ENCODE measurements at places on chromosomes 7 and 10.

- no peak for DNase-seq
Observed at GRCh38 chr10:110040767-110041478, 33.1 kb downstream of the ADD3 start.

GRCh38 chr10:109966961-109967738, 40.6 kb upstream of the ADD3 start:
- DNase-seq = peak; percentile 30

GRCh38 chr10:22658745-22659410, 55.5 kb downstream of the PIP4K2A start:
- no peak for DNase-seq

- no peak for DNase-seq
Observed at GRCh38 chr10:86721232-86721631, 35.2 kb upstream of the BMPR1A start.

DNA sequence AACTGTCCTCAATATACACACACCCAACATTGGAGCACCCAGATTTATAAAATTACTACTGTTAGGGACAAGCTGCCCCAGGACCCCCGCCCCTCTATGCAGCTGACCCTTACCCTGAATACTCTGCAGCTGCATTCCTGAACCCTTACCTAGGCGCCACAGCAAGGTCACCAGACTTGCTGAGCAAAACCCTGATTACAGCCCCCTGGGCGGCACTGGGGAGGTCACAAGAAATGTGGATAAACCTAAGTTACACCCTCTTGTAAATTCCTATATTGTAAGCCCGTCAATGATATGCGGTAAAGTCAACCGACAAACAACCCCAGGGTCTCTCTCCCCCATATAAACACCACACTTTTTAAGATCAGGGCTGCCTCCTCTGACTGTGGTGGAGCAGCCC, 25.1 kb downstream of the SNX13 start:
- DNase-seq = no peak

DNA sequence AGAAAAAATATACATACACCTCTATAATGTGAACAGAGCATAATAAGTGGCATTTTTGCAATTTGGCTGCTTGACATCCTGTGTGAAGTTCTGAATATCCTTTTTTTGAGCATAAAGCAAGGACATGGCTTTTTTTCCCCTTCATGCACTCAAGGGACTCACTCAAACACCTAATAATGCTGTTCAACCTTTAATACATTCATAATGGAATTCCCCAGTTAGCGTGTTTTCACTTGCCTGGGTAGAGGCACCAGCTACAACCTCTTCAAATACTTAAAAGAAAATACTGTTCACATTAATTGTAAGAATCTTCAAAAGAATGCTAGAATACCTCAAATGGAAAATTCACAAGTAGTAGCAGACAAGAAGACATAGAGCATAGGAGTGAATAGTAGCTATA, 316.8 kb downstream of the PCDH15 start:
- no peak for DNase-seq

GRCh38 chr10:116470071-116470470, 42.4 kb downstream of the PNLIPRP3 start:
- no peak for DNase-seq

DNA sequence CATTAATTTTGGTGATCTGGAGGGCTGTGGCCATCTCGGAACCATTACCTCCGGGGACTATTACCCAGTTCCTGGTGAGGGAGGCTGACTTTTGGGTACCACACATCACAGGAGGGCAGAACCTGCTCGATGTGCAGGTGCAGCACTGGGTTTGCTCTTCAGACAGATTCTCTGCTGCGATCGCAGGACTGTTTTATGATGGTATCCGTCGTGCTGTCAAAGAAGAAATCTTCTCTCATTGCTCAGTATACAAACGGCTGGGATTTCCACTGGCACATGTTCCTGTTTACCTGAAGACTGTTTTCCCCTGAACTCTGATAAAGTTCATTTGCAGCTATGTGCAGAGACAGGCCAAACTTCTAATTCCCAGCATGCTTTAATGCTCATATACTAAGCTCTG, 27.2 kb upstream of the SHH start:
- no peak for DNase-seq

- no peak for DNase-seq
Observed at GRCh38 chr10:69851306-69851705, 49.6 kb downstream of the COL13A1 start.

DNA sequence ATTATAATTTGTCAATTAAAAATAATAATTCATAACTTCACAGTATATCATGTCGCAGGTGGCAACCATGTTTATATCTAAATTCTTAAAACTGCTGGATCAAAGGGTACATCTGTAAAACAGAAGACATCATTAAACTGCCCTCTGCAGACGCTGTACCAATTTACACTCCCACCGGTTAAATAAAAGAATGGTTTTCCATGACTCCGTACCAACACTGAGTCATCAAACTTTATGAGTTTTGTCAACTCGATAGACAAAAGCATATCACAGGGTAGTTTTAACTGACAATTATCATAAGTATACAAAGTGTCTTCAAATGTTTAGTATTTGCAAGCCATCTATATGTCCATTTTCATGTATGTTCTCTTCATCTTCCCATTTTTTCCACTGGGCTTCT, 5.7 kb upstream of the GSTK1 start:
- DNase-seq = no peak

DNA sequence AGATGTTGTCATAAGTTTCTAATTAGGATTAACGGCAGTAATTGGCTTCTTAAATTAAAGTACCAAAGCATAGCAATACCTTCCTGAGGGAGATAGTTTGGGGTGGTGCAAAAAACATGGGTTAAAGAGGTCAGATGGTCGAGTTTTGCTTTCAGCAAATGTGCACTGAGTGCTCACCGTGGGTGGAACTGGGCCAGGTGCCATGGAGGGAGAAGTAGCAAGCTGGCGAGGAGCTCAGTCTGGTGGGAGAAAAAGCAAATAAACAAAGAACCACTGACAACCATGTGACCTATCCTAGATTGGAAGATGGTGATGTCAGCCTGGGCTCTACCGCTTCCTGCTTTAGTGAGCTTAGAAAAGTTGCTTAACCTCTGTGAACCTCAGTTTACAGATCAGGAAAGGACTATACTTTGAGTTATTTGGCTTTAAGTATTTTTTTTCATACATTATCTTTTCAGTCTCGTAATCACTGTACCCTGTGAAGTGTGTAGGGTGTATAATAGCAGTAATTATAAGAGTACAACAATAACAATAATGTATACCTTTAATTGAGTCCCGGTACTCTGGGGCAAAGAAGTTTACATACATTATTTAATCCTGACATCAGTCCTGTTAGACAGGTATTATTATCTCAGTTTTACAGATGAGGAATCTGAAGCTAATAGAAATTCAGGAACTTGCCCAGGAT, 69.0 kb upstream of the PDCD4 start:
- peak; percentile 25 for DNase-seq

- DNase-seq = no peak
Observed at GRCh38 chr7:73682745-73683055, 553 bp downstream of the DNAJC30 start.

- no peak for DNase-seq
Observed at GRCh38 chr10:74976565-74976964, 134.9 kb upstream of the SAMD8 start.

GRCh38 chr10:118843647-118844265, 89.0 kb upstream of the CACUL1 start:
- no peak for DNase-seq

- DNase-seq = no peak
Observed at GRCh38 chr7:26580064-26580591, 284.3 kb downstream of the SKAP2 start.

DNA sequence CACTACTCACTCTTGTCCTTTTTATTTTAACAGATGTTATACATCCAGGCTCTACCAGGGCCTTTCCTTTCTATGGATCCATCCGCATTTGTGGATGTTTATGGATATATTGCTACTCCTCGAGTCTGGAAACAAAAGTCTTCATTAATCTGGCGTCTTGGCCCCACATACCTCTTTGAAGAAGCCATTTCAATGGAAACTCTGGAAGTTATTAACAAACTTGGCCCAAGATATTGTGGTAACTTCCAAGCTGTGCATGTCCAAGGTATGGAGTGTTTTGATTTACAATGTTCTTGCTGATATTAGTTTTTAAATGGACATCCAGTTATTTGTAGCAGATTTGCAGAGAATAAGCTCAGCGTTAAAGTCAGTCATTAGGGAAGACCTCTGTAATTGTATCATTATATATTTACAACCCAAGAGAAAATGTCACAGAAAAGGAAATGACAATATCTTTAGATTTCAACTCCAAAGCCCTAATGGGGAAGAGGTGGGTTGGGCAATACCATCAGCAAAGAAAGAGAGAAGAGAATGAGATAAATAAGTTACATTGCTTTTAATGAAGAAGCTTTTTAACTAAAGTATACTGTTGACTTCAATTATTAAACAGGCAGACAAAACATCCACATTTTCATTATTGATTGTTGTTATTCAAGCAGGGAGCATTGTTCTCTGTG, 102.1 kb downstream of the WDFY4 start:
- no peak for DNase-seq

GRCh38 chr7:131753620-131754222, 197.3 kb upstream of the PODXL start:
- no peak for DNase-seq

GRCh38 chr10:62045765-62046521, 144.4 kb downstream of the ARID5B start:
- peak; percentile 90 for DNase-seq

DNA sequence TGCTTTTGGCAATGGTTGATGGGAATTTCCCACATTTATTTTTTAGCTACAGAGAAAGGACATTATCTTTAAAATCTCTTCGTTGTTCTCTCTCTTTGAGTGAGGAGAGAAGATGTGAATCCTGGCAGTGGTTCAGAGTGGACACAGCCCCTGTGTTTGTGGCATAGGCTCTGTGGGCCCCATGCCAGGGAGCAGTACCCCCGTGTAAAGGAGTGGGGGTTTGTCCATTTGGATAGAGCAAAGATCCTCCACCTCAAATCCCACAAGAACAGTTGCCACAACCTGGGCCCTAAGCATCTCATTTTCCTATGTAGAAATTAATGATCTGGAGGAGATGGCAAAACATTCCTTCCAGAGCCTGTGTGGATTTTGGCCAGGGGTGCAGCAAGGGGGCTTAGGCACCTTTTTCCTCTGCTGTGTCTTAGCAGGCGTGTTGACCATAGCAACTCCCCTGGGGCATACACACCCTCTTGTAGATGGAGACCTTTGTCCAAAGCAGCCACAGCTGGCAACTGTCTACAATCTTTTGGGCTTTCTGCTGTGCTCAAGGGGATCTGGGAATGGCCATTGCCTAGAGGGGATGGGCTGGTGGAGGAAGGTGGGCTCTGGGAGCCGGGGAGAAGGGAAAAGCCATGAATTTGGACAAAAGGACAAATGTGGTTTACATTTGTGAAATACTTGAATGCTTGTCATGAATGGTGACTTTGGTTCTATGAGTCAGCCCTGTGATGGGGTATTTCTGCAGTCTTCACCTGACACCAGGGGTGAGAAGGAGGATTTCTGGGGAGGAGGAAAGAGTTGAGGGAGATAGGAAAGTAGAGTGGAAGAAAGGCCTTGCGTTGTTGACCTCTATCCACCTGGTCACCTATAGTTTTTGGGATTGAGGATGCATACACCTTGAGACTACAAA, 92.0 kb downstream of the TCF7L2 start:
- no peak for DNase-seq

DNA sequence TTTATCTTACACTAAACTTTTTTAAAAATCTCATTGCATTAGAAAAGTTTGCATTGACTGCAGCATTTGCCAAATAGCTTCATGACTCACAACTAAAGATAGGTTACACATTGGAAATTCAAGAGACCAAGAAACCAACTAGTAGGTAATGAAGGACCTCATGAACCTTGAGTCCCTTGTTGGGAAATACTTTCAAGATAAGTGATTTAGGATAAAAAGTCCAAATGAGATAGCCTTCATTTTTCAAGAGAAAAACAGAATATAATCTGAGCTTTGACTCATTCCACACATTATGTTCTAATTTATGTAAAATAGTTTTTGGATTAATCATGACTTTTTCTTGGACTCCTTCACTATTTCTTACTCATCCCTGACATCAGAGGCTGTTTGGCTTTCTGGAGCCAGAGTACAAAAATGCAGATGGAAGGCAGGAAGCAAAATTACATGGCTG, 13.1 kb upstream of the LIPF start:
- peak; percentile 90 for DNase-seq

DNA sequence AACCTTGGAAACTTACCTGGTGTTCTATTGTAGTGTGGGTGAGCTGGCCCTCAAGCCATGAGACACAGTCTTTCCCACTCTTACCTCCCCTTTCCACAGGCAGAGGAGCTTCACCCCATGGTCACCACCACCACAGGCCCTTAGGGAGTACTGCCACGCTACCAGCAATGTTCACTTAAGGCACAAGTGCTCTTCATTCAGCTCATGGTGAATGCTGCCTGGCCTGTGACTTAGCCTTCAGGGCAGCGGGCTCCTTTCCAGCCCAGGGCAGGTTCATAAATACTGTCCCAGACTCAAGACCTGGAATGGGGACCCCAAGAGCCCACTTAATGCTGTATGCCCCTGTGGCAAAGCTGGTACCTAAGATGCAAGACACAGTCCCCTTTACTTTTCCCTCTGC, 109.4 kb downstream of the MYO3A start:
- DNase-seq = no peak

- no peak for DNase-seq
Observed at GRCh38 chr7:157979636-157980340, 607.8 kb downstream of the PTPRN2 start.

DNA sequence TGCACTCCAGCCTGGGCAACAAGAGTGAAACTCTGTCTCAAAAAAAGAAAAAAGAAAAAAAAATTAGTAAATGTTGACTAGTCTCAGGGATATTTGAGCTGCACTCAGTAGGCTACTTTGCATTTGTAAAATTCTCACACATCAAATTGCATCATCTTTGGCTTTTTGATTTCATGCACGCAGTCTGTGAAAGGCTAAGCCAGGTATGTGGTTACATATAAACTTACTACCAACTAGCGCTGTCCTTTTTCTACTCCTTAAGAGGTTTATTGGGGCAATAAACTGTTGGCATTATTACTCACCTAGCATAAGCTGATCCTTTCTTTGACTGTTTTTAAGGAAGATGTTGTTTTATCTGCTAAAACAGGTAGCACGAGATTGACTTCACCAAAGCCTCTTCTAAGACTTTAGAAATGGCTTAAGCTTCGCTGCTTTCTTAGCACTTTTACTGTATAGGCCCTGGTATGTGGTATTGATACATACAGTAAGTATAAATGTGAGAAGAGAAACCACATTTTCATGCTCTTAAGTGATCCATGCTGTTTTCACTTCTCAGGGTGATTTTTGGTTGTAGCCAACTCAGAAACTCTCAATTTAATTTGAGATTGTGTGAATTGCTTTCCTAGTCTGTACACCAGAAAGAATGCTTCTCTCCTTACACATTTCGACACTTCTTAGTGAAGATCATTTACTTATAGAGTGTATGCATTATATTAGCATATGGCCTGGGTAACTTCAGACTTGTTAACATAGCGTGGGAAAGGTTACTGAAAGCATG, 323.9 kb downstream of the AUTS2 start:
- no peak for DNase-seq

- no peak for DNase-seq
Observed at GRCh38 chr10:53886325-53887300, 914.4 kb downstream of the PCDH15 start.

DNA sequence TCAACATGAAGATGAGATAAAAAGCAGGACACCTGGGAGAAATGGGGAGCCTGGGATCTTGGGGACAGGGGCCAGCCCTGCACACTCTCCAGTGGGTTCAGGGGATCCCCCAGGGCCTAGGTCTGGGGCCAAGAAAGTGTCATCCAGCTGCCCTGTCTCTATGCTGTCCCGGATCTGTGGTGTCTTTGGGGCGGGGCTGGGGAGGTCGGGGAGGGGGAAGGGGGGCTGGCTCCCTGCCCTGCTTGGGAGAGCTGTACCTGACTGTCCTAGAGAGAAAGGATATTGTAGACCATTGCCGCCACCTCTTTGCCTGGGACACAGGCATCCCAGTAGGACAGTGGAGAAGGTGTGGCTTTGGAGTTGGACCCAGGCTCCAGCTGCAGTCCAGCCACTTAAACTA, 7.0 kb upstream of the SPACDR start:
- no peak for DNase-seq

All from fibroblast of skin of left quadriceps (primary cell).